ENCODE measurements at places on chromosomes 3 and 15. TPM values are rescaled to one million over a fixed set of nuclear protein-coding genes. Genes with fewer than 3 reads are reported as not detected.

- no peak for DNase-seq
Measured at GRCh38 chr15:72800833-72801481, 17.4 kb upstream of the ADPGK start.

- DNase-seq, result no peak
Measured at GRCh38 chr15:80629355-80629754, 65.8 kb upstream of the ABHD17C start.

- DNase-seq, result no peak
Measured at GRCh38 chr3:146505516-146505915, 36.2 kb upstream of the PLSCR2 start.

GRCh38 chr3:87503900-87504498 lies 227.6 kb upstream of the POU1F1 start:
- peak; percentile 67 for DNase-seq

DNA sequence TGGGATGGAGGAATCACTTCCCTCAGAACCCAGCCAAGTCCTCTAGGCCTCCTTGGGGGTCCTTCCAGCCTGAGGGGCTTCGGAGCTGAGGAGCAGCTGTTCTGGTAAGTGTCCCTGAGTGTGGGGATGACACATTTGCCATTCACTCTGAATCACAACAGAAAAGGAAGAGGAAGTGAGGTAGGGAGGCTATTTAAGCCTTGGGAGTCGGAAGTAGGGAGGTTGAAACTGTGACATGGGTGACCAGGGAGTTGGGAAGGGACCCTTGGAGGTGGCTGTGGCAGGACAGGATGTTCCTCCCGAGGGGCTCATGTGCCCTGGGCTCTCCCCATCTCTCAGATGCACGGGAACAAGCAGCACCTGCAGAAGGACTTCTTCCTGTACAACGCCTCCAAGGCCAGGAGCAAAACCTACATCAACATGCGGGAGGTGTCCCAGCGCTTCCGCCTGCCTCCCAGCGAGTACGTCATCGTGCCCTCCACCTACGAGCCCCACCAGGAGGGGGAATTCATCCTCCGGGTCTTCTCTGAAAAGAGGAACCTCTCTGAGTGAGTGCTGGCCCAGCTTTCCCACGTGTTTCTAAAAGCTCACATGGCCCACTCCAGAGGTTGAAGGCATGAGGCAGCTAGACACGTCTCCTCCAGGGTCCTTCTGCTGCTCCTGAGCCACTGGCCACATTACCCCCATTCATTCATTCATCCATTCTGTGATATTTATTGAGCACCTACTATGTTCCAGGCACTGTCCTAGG lies 43.3 kb downstream of the CAPN3 start:
- DNase-seq, result no peak

DNA sequence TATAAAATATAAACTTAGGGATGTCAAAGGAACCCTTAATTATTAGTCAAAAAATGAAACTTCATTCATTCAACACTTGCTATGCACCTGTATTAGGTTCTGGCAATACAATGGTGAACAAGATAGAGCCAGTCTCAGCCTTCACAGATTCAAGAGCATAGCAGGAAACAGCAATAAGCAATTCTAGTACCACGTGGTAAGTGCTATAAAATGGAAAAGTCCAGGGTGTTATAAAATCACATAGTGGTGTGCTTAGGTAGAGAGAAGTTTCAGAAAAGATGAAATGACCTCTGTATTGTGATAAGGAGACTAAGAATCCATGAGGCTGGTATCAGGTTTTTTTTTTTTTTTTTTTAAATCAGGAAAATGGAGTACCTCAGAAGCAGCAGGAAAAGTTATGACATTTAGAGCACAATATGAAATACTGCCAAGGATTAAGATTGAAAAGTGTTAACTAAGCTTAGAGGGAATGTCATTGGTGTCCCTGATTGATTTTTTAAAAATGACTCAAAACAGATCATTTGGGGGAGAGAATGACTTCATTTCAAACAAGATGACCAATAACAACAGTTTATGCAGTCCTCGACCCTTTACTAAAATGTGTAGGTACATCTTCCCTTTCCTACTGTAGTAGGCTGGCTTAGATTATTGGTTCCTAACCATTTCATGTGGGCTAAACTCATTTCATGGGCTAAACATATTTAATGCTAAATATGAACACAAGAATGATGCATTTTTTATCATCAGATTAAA lies 5.0 kb downstream of the TOMM70 start:
- no peak for DNase-seq

DNA sequence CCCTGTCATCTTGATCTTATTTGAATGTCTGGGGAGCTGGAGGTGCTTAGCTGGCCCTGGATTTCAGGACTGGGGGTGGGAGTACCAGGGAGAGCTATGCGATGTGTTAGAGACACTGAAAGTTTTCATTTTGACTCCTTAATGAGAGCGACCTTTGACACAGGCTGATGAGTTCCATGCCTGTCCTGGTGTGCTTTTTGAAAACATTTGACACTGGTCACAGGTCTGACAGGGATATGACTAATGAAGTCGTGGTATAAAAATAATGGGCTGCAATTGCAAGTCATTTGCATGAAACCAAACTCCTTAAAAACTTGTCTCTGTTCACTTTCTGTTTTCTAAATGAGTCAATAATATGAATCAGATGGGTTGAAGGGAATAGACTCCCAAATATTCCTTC lies 81.9 kb downstream of the MECOM start:
- no peak for DNase-seq

DNA sequence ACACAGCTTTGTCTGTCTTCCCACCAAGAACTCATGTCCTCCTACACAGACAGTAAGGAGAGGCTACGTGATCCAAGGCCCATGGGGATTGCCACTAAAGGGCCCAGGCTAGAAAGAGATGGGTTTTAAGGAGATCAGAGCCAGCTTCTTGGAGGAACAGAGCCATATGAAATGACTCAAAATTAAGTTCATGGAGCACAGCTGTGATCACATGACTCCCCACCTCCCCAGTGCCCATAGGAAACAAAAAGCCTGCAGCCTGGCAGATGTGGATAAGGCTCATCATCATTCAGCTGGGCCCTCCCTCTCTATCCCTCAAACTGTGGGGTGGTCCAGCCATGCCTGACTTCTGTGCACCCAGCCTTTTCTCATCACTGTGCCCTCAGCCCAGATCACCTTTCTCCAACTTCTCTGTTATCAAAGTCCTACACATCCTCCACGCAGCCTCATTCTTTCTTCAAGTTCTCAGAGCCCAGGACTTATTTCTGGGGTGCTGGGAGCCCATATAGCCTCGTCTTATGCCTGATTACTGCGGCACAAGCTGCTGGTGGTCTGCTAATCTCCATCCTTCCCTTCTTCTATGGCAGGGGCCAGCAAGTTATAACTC lies 137.6 kb downstream of the SMAD6 start:
- DNase-seq, result no peak

- DNase-seq, result no peak
Measured at GRCh38 chr15:88139936-88140335, 116.6 kb downstream of the NTRK3 start.

DNA sequence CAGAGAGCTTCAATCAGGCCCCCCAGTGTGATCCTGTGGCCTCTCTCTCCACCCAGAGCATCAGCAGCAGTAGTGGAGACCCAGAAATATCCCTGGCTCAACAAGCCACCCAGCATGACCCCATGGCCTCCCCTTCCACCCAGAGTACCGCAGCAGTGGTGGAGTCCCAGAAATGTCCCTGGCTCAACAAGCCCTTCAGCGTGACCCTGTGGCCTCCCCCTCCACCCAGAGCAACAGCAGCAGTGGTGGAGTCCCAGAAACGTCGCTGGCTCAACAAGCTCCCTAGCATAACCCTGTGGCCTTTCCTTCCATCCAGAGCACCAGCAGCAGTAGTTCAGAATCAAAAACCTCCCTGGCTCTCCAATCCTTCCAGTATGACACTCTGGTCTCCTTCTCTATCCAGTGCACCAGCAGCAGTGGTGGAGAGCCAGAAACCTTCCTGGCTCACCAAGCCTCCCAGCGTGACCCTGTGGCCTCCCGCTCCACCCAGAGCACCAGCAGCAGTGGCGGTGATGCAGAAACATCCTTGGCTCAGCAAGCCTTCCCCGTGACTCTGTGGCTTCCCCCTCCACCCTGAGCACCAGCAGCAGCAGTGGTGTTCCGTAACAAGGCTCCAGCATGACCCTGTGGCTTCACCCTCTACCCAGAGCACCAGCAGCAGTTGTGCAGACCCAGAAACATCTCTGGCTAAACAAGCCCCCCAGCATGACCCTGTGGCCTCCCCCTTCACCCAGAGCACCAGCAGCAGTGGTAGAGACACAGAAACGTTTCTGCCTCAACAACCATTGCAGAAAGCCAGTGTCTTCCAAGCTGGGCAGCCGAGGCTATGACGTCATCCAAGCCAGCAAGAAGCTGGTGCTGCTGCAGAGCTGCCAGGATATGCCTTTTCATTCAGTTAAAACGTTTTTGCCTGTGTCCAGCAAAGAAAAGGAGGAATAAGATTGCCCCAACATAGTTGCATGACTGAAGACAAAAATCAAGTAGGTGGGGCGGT lies 61.3 kb upstream of the TAMM41 start:
- no peak for DNase-seq

GRCh38 chr15:62254137-62254934 lies 89.3 kb upstream of the C2CD4B start:
- peak; percentile 50 for DNase-seq

- no peak for DNase-seq
Measured at GRCh38 chr3:101900736-101901135, 51.4 kb downstream of the NFKBIZ start.

DNA sequence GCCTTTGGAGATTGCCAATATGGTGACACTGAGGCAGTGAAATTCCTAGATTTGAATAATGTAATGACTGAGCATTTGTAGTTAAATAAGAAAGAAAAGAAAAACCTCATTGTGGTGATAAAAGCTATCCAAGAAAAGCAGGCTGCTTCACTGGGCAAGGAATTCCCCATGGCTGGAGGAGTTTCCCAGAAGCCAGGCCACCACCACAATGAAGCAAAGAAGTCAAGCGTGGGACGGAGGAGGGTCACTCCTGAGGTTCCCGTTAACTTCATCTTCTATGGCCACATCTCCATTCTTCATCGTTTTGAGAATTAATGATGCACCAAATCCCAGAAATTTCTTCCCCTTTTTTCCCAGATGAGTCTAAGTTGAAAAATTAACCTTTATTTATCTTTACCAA lies 185.8 kb upstream of the BCL6 start:
- no peak for DNase-seq

- no peak for DNase-seq
Measured at GRCh38 chr3:147656023-147656422, 246.9 kb downstream of the ZIC1 start.

DNA sequence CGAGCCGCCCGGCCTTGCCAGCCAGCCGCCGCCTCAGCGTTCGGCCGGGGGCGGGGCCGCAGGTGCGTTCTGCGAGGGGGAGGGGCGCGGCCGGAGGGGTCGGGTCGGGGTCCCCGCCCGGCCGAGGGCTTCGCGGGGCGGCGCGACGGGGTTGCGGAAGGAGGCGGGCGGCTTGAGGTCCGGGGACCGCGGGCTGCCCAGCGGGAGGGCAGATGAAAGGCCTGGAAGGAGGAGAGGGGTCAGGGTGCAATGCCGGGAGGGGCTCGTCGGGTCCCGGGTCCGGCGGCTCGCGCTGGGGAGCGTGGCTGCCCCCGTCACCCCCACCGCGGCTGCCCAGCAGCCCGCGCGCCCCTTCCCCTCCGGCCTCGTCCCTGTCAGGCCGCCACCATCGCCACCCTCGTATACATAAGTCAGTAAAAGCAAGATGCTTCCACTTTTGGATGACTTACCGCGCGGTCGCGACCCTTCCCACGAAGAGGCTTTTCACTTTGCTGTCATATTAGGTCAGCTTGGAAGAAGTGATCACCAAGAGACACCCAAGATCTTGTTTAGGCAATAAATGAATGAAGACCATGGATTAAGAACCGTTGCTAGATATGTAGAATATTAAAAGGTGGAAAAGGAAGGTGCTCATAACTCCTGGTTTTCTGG lies 620 bp upstream of the ANP32A start:
- no peak for DNase-seq

GRCh38 chr3:181699171-181699903 lies 12.4 kb upstream of the SOX2 start:
- DNase-seq, result no peak

GRCh38 chr3:48702320-48702920 lies 14.6 kb downstream of the IP6K2 start:
- no peak for DNase-seq

DNA sequence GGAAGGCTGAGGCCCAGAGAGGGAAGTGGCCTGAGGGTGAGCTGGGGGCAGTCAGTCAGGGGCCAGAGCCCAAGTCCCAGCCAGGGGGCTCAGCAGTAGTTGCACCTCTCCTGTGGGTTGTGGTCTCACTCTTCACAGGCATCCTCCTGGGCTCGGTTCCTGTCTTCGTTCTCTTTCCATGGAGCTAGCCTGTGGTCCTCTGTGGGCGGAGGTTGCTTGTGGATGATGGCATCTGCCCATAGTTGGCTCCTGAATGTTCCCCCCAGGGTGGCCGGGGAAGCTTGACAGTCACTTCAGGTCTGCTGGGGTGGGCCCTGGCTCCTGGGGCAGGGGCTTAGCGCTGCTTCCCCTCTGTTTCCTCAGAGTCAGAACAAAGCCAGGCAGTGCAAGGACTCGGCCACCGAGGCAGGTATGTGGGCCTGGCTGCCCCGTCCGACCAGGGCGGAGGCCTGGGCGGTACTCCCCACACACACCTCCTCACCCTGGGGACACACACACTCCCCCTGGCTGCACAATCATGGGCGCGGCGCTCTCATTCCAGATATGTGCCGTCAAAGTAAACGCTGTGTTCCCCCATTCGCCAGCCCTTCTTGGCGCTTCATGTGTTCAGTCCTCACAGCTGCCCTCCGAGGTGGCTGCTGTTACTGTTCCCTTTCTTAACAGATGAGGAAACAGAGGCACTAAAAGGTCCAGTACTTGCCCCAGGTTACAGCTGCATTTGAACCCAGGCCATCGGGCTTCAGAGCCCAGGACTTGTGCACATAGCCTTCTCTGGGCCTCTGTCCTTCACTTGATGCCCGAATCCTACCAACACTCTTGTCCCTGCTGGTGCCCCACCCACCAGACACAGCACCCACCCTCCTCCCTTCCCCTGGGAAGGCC lies 34.5 kb downstream of the PSTPIP1 start:
- no peak for DNase-seq

DNA sequence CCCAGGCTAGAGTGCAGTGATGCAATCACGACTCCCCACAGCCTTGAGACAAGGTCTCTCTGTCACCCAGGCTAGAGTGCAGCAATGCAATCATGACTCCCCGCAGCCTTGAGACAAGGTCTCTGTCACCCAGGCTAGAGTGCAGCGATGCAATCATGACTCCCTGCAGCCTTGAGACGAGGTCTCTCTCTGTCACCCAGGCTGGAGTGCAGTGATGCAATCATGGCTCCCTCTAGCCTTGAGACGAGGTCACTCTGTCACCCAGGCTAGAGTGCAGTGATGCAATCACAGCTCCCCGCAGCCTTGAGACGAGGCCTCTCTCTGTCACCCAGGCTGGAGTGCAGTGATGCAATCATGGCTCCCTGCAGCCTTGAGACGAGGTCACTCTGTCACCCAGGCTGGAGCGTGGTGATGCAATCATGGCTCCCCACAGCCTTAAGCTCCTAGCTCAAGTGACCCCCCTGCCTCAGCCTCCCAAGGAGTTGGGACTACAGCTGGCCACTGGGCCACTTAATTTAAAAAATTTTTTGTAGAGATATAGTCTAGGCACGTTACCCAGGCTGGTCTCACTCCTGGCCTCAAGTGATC lies 26.1 kb downstream of the TFRC start:
- DNase-seq, result no peak

Gene TRIM71
- total RNA-seq, result not detected

Gene NDN
- 24.0 TPM for total RNA-seq

Gene CSTA
- 0.78 TPM for total RNA-seq

Gene RARB
- total RNA-seq, result 37.4 TPM

Gene CPA3
- not detected for total RNA-seq

Gene CDHR4
- total RNA-seq, result not detected

Gene MME
- 77.4 TPM for total RNA-seq

Gene MITF
- total RNA-seq, result 4.3 TPM

Data from RPMI7951 (cell line).